GM18507 (cell line): ENCODE measurements at places on chromosomes 3 and 15.

DNA sequence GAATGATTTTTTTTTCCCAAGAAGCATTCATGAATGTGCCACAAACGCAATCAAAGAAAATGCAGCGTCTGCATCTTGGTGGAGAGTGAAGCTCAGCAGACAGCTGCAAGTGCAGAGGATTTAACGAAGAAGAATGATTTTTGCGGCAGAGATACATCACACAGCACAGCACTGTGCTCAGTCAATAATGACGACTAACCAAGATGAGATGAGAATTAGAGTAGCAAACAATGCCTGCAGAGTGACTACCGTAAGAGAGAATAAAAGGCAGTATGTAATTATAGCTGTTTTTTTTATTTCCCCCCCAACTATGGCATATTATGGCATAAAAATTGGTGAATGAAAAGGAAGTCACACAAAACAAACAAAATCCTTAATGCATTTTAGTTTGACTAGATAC lies 218.0 kb upstream of the ROBO1 start:
- no peak for DNase-seq

- DNase-seq = no peak
These were observed 656.6 kb upstream of the NAALADL2 start for GRCh38 chr3:174202561-174202960.

DNA sequence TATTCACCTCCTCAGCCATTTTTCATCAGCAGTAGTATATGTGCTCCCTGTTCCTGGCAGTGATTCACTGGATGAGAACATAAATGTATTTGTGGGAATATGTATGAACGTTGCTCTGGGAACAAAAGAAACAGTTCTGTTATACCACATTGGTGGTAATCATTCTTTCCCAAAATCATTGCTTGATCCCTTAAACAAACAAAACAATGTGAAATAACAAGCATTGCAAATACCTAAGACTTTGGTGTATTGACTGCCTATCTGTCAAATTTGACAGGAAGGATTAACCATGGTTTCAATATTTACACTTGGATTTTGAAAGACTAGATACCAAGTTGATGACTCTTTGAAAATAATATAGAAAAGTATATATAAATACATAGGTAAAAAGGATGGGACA lies 284.1 kb downstream of the FHIT start:
- DNase-seq = no peak

DNA sequence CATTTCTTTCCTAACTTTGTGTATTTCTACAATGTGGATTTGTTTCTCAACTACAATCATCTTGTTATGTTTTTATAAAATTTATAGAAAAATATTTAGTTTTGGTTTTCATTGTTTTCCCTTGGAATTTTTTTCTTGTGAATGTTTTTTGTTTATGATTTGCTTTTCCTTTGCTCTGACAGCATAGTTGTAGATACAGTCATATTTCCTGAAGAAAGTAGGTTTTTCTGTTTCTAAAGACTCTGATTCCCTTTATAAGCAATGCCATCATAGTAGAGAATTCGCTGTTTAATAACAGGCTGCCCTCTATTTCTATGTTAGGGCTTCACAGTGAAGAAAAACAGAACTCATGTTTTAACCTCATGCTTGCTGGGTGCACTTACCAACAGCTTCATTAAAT lies 482.3 kb downstream of the ZBBX start:
- no peak for DNase-seq
